NCI-H1930 (cell line): ENCODE measurements at places on chromosomes 5 and 9.
A peak's percentile ranks its signal among the peaks of the same experiment; 100 is the strongest.

DNA sequence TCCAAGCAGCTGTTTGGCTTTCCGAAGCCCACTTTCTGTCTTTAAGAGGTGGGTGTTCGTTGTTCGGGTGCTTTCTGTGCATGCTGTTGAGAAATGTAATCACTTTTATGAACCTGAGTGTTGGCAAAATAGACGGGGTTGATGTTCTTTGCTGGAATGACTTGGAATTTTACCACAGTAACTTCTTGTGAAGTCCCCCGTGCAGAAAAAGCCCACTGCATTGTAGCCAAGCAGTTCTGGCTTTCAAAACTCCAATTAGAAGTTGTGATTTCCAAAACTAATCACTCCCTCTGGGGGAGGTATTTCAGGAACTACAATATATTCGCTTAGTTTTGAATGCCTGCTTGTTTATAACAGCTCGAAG is 111.1 kb downstream of the PAM start:
- DNase-seq, result no peak

DNA sequence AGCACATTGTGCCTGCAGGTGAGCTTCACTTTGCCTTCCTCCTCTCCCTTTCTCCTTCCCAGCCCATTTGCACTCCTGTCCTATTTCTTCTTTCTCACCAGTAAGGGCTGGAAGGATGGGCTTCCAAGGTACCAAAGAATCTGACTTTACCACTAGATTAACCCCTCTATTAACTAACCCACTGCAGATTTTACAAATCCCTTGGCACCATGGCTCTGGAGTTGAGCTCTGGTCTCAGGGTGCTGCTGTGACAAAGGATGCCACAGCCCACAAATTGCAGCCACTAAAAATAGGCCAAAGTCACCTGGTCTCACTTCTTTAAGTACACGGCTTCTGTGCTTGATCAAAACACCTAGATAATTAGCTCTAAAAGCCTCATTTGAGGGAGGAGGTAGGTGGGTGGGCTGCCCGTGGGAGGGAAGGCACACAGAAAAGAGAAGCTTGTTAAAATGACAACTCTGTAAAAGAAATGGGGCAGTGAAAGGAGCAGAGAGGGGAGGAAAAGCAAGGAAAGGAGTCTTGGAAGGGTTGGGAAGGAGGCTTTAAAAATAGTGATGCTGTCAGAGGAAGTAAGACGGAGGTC is 327.4 kb downstream of the DRD1 start:
- DNase-seq, result no peak

DNA sequence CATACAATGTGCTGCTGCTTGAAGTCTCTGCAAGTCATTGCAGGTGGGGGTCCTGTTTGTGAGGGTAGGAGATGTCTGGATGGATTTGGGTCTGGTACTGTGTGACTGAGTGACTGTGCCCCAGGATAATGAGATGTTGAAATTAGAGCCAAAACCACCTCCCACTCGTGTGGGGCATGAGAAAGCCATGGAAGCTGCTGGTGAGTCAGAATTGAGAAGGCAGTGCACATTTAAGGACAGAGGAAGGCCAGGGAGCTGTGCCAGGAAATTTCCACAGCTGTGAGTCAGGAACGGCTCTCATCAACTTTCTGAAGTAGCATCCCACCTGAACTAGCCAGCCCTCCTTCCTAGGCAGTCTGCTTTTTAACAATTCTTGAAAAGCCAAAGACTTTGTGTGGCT is 229.8 kb downstream of the DRD1 start:
- no peak for DNase-seq

- DNase-seq, result no peak
Measured at GRCh38 chr5:122145906-122146305, 16.6 kb downstream of the ZNF474 start.

GRCh38 chr5:173246135-173246495 is 11.1 kb upstream of the NKX2-5 start:
- DNase-seq, result no peak

DNA sequence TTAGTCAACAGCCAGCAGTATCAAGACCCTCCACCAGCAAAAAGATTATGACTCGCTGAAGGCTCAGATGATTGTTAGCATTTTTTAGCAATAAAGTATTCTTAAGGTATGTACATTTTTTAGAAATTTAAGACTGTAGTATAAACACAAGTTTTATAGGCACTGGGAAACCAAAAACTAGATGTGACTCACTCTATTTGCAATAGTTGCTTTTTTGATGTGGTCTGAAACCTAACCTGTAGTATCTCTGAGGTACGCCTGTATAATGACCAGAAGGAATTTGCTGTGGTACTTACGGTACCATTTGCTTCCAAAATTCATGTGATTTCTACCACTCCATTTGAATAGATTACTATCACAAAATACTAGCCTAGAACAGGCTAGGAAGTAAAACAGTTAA is 60.8 kb downstream of the WDR41 start:
- DNase-seq, result no peak

DNA sequence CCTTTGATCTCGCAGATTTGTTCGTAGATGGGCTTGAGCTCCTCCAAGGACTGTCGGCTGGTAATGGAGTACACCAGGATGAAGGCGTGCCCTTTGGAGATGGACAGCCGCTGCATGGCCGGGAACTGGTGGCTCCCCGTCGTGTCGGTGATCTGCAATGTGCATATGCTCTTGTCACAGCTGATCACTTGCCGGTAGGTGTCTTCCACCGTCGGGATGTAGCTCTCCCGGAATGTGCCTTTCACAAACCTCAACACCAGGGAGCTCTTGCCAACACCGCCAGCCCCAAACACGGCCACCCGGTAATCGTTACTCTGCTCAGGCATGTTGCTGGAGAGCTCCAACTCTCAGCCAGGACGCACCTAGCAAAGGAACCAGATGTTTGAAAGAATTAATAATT is 29.1 kb downstream of the DIRAS2 start:
- DNase-seq, result no peak

- DNase-seq, result no peak
Measured at GRCh38 chr9:125241863-125242739, 958 bp upstream of the HSPA5 start.

DNA sequence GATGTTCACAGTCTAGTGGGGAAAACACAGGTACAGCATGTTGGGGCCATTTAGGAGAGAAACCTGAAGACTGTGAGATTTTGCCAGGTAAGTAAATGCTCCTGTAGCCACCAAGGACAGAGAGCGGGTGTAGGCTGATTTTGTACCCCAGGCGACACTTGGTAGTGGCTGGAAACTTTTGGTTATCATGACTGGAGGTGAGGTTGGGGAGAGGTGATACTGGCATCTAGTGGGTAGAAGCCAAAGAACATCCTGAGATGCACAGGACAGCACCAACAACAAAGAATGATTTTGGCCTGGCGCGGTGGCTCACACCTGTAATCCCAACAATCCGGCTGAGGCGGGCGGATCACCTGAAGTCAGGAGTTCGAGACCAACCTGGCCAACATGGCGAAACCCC is 38.8 kb upstream of the PWWP2A start:
- DNase-seq, result no peak

DNA sequence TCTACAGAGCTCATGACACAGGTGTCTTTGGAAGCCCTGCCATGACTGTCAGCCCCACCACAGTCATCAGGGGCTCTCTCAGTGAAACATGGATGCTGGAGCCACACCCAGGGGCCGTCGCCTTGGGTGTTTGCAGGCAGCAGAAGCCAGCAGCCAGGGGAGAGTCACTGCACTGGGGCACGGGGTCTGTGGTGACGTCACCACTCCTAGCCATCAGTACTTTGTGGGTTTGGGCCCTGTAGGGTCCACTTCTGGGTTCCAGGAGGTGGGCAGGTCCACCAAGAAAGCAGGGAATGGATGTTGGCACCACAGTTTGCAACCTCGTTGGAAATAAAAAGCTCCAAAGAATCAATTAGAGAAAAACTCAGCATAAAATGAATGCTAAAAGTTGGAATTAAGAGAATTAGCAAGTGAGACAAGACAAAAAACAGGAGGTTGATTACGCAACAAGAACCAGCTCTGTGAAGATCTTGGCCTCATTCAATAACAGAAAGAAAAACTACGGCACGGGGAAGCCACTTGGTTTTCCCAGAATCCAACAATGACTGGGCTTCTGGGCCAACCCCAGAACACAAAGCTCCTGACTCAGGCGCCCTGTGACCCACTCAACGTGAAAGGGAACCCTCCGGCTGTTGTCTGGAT is 34.3 kb downstream of the MED10 start:
- no peak for DNase-seq

DNA sequence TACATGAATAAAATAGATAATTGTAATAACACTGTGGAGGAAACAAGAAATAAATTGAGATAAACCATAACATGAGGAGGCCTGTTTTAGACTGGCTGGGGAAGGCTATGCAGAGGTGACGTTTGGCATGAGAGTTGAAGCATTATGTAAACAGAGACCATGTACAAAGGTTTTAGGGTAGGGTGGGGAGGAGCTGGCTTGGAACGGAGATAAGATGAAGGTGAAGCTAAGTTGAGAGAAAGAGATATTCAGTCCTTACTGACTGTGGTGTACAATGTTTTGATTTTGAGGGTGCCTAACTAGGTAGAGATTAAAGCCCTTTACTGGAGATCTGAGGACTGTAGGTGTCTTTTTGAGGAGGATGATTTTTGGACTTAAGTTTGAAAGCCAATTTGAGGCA is 17.8 kb downstream of the MAN2A1 start:
- DNase-seq, result no peak

- peak; percentile 33 for DNase-seq
Measured at GRCh38 chr5:94815313-94816039, 197.0 kb downstream of the SLF1 start.

DNA sequence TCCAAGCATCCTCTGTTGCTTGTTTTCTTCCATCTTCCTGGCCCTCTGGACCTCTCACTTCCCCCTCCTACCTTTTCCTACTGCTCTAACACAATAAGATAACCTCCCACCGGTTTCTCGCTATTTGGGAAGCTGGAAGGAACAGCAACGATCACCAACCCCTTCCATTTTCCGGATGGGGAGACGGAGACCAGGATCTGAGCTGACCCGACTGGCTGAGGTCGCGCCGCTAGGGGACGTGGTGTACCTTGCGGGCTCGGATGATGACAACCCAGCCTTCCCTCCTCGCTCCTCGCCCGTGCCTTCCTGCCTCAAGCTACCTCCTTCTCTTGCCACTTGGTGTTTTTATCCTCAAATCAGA is 1.9 kb downstream of the LPAR1 start:
- DNase-seq, result peak; percentile 62

DNA sequence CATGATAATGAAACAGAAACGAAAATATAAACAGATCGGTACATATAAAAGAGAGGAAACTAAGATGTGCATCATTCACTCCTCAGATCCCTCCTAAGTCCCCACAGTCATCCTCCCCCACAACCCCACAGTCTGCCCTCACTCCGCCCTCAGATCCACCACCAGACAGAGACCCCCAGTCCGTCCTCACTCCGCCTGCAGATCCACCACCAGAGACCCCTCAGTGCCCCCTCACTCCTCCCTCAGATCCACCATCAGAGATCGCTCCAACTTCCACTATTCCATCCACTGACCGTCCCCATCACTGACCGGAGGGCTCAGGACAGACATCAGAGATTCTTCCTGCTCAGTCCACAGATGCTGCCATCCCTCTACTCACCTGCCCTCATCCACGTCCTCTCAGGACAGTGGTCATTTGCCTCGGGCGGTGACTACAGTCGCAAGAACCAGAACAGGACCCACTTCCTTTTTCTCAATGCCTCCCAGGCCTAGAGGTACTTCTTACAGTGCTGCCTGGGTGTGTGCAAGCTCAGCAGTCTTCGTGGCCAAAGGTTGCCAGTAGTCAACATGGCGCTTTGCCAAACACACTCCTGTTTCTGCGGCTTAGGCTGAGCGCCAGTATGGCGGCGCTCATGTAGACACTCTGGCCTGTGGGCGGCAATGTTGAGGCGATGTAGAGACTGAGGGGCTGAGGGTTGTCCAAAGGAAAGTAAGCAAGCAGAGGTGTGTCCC is 8.3 kb upstream of the SPATA31C1 start:
- DNase-seq, result no peak

GRCh38 chr9:37801287-37801850 is 772 bp downstream of the DCAF10 start:
- no peak for DNase-seq

- peak; percentile 36 for DNase-seq
Measured at GRCh38 chr5:74865804-74866595, at the start of gene FAM169A. TSS of gene FAM169A (minus strand) at chr5:74866387. CDS start at chr5:74841676, 24,711 bp downstream.

DNA sequence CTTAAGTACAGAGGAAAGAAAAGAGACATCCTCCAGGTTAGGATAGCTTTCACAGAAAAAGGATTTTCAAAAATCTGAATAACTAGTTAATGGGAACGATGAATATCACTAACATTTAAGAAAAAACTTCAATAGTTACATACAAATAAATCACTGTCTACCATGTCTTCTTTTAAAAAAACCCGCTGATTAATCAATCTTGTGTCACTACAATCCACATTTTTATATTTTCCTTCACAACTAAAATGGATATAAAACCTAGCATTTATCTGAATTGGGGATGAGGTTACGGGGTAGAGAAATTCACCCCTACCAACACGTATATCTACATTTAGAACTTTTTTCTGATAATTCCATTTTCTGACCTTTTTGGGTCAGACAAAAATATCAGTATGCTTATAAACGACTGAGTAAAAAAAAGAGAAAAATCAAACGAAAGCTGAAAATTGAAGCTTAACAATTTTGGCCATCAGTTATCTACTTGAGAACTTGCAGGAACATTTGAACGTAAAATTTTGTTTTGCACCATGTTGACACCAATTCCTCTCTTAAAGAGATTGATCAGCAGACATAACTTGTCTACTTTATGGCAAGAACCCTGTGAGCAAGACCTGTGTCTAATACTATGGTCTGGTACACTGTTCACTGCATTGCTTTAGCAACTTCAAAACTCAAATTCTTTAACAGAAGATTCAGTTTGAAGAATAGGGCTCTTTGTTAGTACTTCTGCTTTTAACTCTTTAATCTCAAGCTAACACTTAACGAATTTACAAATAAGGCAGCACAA is 4.8 kb downstream of the NR3C1 start:
- DNase-seq, result no peak

- no peak for DNase-seq
Measured at GRCh38 chr5:128572051-128572929, 34.2 kb upstream of the FBN2 start.
